ENCODE measurements at places on chromosomes 4 and X. TPM values are rescaled to one million over a fixed set of nuclear protein-coding genes. Genes with fewer than 3 reads are reported as not detected.

The IGFBP7 gene
- 288 TPM for total RNA-seq

The EGFL6 gene
- 28.9 TPM for total RNA-seq

The NHSL2 gene
- 14.4 TPM for total RNA-seq

The NDP gene
- total RNA-seq = 2.5 TPM

The TCEAL9 gene
- 102 TPM for total RNA-seq

The EVC2 gene
- total RNA-seq = 9.8 TPM

The CSAG2 gene
- total RNA-seq = not detected

The ARSD gene
- total RNA-seq = 35.4 TPM

The FRMPD4 gene
- 0.85 TPM for total RNA-seq

The HSD17B11 gene
- 79.2 TPM for total RNA-seq

The LIMCH1 gene
- 93.5 TPM for total RNA-seq

The GC gene
- not detected for total RNA-seq

The CENPVL2 gene
- not detected for total RNA-seq

The SPP1 gene
- total RNA-seq = 76.1 TPM

The SLITRK2 gene
- 1.5 TPM for total RNA-seq

The UVSSA gene
- 13.0 TPM for total RNA-seq

The NCAPG gene
- total RNA-seq = 30.4 TPM

The KLHL4 gene
- 23.8 TPM for total RNA-seq

The KCNE5 gene
- 1.5 TPM for total RNA-seq

The RBMX2 gene
- total RNA-seq = 24.0 TPM

The TMEM129 gene
- 18.5 TPM for total RNA-seq

The CFAP299 gene
- not detected for total RNA-seq

The SLC10A6 gene
- not detected for total RNA-seq

The SLC7A11 gene
- 1.2 TPM for total RNA-seq

The MAGEA2B gene
- not detected for total RNA-seq

The FGF13 gene
- 59.1 TPM for total RNA-seq

The OTC gene
- 0.63 TPM for total RNA-seq

The PLP1 gene
- total RNA-seq = 68.2 TPM

The PRAF2 gene
- 4.3 TPM for total RNA-seq

The RPS6KA6 gene
- total RNA-seq = 9.6 TPM

The MAPK10 gene
- total RNA-seq = 247 TPM

The NXF2B gene
- total RNA-seq = not detected

The LRPAP1 gene
- 79.6 TPM for total RNA-seq

The IL9R gene
- 0.63 TPM for total RNA-seq

The DSPP gene
- not detected for total RNA-seq

The ANKRD17 gene
- total RNA-seq = 74.8 TPM

The ODAPH gene
- total RNA-seq = not detected

The PASD1 gene
- total RNA-seq = not detected

The VCX2 gene
- total RNA-seq = not detected

The SASH3 gene
- 2.6 TPM for total RNA-seq

The EDNRA gene
- 98.1 TPM for total RNA-seq

The BCORL1 gene
- total RNA-seq = 4.5 TPM

The PRRG3 gene
- 15.2 TPM for total RNA-seq

The CC2D2A gene
- 40.5 TPM for total RNA-seq

Data from urinary bladder (tissue), 4 donors.